ENCODE measurements at places on chromosomes 6 and 20.
A peak's percentile ranks its signal among the peaks of the same experiment; 100 is the strongest.

DNA sequence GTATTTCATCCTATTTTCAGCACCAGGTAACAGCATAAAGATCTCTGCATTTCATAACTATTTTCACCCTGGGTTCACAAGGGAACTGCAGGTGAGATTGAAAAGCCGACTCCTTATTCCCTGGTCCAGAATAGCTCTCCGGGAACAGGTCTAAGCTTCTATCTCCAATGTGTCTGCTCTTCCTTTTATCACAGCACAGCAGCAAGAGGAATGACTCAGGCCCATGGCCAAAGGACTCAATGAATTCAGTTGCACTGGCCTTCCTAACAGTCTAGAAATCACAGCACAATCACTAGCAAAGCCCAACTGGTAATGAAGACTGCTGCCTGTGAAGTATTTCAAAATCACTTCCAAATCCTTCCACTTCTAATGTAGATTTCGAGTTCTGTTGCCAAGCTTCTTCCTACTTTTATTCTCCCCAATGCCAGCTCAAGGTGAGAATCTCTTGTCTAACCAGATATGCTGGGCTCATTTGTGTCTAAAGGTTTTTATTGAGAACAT, 30.7 kb downstream of the HMGN3 start:
- no peak for DNase-seq

- DNase-seq, result no peak
Measured at GRCh38 chr6:135505648-135506047, 8.1 kb upstream of the AHI1 start.

- no peak for DNase-seq
Measured at GRCh38 chr6:25179051-25179778, 100.0 kb upstream of the CARMIL1 start.

DNA sequence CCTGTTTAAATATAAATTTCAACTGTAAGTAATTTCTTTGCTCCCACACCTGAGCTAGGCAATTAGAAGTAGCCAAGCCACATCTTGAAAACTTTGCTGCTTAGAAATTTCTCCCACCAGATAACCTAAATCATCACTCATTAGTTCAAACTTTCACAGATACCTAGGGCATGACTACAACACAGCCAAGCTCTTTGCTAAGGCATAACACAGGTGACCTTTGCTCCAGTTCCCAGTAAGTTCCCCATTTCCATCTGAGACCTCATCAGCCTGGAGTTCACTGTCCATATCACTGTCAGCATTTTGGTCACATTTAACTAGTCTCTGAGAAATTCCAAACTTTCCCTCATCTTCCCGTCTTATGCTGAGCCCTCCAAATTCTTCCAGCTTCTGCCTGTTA, 79.8 kb upstream of the OPRM1 start:
- no peak for DNase-seq

- no peak for DNase-seq
Measured at GRCh38 chr20:3741836-3742458, 9.5 kb downstream of the HSPA12B start.

DNA sequence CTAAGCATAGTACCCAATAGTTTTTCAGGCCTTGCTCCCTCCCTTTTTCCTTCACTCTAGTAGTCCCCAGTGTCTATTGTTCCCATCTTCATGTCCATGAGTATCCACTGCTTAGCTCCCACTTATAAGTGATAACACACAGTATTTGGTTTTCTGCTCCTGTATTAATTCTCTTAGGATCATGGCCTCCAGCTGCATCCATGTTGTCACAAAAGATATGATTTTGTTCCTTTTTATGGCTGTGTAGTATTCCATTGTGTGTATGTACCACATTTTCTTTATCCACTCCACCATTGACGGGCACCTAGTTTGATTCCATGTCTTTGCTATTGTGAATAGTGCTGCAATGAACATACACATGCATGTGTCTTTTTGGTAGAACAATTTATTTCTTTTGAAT, 102.9 kb downstream of the FAXC start:
- DNase-seq, result no peak

GRCh38 chr6:150806790-150807189, 58.7 kb upstream of the MTHFD1L start:
- DNase-seq, result no peak

GRCh38 chr6:150312844-150313584, 55.8 kb upstream of the IYD start:
- DNase-seq, result no peak

DNA sequence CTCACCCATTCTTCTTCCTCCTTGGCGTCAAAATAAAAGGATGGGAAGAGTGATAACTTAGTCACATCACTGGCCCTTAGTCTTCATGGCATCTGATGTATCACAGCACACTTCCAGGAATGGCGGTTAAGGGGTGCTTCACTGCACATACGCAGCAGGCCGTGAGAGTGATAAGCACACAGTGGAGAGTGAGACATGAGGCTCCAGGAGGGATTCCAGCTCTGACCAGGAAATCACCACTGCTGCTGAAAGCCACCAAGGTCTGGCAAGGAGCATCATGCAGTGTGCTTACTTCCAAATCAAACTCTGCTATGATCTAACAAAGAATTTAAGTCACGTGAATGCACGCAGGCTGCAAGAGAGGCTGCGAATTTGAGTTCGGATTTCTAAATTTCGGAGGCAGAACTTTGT, 62.4 kb downstream of the ARID1B start:
- no peak for DNase-seq

DNA sequence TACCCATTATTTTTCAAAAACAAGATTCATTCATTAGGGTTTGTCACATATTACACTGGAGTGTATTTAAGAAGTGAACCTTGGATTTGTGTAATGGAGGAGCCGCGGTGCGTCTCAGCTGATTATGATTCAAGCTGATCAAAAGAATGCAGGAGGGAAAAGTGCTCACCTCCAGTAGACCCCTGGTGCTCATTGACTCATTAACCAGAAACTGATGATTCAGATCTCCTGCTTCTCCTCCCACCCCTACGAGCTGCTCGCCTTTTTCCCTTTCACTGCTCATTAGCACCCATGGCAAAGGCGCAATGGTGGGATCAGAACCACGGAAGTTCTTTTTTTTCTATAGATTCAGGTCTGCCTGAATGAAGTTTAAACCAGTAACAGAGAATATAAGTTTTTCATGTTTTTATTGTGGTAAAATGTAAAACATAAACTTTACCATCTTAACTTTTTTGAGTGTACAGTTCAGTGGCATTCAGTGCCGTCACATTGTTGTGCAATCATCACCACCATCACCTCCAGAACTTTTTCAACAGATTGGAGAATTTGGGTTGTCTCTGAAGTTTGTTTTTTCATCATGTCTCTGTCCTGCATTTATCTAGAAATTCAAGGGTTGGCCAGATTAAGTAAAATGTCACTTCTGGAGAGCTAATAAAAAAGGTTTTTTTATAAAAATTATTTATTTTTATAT, 101.6 kb downstream of the LINC00237 start:
- no peak for DNase-seq

DNA sequence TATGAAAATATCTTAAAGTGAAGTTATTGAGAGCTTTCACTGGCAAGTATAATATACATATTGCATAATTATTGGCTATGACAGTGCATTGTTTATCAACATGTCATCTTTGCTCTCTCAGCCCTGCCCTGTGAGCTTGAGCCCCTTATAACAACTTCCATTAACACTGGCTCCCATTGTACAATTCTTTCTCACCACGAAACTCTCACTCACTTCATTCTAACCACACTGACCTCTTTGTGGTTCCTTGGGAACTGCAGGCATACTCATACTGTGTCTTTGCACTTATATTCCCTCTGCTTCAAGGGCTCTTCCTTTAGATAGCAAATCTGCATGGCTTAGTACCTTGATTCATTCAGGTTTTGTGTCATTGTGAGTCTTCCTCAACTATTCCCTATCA, 411.8 kb downstream of the CDKAL1 start:
- peak; percentile 11 for DNase-seq

DNA sequence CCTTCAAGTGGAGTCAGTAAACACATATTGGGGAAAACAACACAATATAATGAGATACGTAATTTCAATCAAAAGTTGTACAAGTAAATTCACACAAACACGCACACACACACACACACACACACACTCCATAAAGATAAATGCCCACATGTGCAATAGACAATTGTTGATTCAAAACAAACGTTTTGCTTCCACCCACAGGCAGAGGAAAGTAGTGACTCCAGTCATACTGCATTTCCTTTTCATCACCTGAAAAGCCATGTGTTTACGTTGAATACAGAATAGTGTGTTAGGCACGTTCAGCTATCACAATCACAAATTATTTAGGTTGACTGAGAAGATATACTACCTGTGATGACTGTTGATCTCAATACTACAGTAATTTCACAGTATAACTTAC, 443.8 kb upstream of the MANEA start:
- DNase-seq, result no peak

DNA sequence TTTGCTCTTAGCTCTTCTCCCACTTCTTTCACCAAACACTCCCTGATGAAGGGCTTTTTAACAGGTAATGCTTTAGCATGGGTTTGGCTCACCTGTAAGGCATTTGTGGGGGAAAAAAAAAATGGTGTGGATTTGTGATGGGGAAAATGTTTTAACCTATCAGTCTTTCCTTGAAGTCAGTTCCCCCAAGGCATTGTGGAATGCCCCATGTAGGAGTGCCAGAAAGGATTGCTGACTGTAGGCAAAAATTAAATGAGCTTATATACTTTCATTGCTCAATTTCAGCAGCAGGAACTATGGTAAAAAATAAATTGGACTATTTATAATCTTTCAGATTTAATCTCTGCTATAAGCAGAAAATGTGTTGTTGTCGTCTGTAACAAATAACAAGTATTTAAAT, 10.6 kb upstream of the SASH1 start:
- DNase-seq, result no peak
